Hematopoietic multipotent progenitor cell treated with erythropoietin and hydrocortisone succinate and interleukin-3 and kit ligand, for 15 days (in vitro differentiated cells): ENCODE measurements at places on chromosomes 5 and 9.

GRCh38 chr5:2985718-2986117 is 234.2 kb upstream of the IRX2 start:
- no peak for DNase-seq

- DNase-seq = no peak
These were observed 97.4 kb downstream of the HOMER1 start for GRCh38 chr5:79416499-79416898.

GRCh38 chr5:149549461-149550267 is 1.6 kb downstream of the CSNK1A1 start:
- DNase-seq = peak; percentile 49

- no peak for DNase-seq
These were observed 161.1 kb downstream of the GABBR2 start for GRCh38 chr9:98547606-98548005.

- DNase-seq = no peak
These were observed 50.5 kb downstream of the RGS3 start for GRCh38 chr9:113514061-113514460.

DNA sequence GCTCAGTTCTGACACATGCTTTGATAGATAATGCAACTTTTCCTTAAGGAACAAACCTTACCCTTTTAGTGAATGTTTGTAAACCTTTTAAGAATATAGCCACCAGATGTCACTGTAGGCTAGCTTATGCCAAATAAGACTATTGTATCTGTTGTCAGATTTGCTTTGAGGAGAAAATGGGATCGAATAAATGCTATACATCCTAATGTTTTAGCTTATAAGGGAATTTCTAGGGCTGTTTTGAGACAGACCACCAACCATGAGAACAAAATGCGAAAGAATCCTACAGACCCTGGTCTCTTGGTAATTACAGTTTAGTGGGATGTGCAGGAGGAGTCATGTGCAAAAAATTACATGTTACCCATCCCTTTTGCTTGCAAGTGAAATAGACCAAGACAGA is 127.6 kb upstream of the NMUR2 start:
- peak; percentile 3 for DNase-seq
